Renal pelvis (tissue), 12 donors: ENCODE measurements at places on chromosomes 12 and 14.

- no peak for DNase-seq
Measured at GRCh38 chr14:75319021-75319420, 40.4 kb downstream of the FOS start.

DNA sequence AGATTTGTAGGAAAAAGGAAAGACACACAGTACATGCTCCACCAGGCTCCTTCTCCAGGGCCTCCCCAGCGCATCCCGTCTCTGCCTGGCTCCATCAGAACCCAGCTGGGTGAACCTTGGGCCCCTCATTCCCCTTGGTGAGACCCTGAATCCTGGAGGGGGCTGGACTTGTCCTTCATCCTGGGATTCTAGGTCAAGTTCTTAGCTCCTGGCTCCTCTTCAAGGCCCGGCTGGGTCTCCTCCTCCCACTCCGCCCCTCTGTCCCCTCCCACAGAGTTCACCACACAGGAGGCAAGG lies 49.2 kb downstream of the PSMA6 start:
- DNase-seq: no peak

- no peak for DNase-seq
Measured at GRCh38 chr12:112239881-112240280, 114.5 kb downstream of the TRAFD1 start.

GRCh38 chr12:114245555-114245954 lies 160.4 kb downstream of the TBX5 start:
- no peak for DNase-seq

DNA sequence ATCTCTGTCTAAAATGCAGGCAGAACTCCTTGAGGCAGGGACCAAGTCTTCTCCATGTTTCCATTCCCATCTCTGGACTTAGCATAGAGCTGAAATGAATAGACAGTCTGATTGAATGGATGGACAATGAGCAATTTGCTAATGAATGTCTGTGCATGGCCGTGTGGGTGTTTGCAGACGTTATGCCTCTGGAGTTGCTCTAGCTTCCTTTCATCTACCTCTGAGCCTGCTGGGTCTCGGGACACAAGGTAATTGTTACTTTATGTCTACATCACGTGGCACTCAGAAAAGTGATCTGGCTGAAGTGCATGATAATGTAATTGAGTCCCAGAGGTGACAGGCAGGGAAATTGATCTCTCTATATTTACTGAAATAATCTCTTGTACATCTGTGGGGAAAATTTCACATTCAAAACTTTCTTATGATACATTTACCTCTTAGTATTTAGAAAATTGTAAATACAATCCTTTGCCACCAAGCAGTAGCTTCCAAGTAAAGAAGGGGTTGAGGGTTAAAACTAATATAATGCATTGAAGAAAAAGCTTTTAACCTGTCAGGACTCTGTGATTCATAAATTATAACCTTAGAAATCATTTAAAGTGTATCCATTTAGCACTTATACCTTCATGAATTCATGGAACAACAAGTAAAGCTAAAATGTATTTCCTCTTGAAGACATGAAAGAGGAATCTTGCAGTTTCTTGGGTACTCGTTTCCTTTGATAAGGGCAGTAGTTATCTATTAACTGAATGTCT lies 424.1 kb downstream of the APAF1 start:
- DNase-seq: no peak

GRCh38 chr12:40647651-40648050 lies 44.6 kb upstream of the CNTN1 start:
- DNase-seq: no peak

DNA sequence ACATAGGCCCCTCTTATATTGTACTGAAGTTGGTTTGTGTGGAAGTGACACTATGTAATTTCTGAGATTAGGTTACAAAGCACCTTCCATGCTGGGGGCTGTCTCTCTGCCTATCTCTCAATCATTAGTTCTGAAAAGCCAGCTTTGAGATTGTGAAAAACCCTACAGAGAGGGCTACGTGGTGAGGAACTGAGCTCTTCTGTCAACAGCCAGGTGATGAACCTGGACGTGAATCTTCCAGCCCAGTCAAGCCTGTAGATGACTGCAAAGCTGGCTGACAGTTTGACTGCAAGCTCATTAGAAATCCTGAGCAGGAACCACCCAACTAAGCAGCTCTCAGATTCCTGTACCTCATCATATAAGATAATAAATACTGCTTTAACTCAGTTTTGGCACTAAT lies 36.3 kb upstream of the BBS10 start:
- no peak for DNase-seq

- DNase-seq: no peak
Measured at GRCh38 chr12:127822809-127823411, 444.1 kb upstream of the TMEM132C start.

DNA sequence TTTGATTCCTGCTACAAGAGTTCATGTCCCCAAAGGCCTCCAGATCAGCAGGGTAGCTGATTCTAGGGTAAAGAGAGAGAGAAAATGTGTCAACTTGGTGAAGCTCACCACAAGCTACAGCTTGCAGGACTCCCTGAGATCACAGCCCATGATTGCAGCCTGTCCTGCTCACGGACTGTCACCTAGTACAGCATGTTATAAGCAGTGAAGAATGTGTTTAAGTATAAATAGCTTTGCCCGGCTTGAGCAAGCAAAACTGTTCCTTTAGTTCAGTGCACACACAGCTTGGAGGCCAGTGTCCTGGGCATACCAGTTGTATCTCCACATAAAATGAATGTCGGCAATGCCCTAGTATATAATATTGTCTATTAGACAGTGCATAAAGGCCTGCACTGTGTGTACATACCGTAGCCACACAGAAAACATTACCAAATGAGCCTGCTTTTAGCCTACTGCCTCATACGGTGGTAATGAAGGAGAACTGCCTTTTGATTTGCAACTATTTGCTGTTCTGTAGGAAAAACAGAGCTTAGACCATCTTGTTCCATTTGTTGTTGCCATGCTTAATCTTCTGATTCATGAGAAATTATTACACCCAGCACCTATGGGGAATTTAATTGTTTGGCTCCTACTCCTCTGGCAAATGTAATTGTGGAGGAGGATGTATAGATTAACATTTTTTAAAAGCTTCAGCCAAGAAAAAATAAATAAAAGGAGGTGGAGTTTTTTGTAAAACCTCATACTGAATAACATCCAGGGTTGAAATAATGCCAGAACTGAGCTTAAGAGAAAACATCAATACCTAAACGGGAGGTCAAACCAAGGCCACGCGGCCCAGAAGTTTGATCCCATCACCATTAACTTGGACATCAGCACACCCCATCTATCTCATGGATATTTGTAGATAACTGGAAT lies 108.1 kb upstream of the G2E3 start:
- DNase-seq: no peak

DNA sequence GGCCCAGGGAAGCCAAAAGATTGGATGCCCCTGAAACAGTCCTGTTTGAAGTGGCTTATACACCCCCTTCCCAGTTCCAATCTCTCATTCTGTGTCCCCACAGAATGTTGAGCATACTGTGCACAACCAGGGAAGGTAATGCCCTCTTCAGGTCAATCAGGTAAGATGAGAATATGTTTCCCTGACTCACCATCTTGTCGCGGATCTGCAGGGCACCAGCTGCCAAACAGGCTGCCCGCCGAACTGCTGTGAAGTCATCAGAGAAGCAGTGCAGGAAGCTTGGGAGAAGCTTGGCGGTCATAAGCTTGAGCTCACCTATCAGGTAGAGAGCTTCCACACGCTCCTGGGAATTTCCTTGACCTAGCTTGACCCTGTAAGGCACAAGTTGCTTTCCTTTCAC lies 9.6 kb downstream of the RIOX1 start:
- DNase-seq: no peak

DNA sequence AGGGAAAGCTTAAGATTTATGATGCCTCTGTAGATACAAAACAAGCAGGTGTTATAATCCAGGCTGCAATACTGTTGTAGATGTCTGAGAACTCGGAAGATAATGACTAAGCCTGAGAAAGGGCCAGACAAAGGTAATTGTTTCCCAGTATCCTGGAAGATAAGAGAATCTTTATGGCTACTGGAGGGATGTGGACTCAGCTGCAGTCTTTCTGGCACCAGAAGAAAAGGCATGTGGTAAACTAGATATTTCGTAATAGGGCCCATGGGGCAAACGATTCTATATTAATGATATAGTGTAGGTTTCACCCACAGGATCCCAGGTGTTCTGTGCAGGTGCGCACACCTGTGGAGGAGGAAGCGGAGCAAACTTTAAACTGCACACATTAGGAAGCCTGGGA lies 9.2 kb upstream of the APOLD1 start:
- DNase-seq: no peak

DNA sequence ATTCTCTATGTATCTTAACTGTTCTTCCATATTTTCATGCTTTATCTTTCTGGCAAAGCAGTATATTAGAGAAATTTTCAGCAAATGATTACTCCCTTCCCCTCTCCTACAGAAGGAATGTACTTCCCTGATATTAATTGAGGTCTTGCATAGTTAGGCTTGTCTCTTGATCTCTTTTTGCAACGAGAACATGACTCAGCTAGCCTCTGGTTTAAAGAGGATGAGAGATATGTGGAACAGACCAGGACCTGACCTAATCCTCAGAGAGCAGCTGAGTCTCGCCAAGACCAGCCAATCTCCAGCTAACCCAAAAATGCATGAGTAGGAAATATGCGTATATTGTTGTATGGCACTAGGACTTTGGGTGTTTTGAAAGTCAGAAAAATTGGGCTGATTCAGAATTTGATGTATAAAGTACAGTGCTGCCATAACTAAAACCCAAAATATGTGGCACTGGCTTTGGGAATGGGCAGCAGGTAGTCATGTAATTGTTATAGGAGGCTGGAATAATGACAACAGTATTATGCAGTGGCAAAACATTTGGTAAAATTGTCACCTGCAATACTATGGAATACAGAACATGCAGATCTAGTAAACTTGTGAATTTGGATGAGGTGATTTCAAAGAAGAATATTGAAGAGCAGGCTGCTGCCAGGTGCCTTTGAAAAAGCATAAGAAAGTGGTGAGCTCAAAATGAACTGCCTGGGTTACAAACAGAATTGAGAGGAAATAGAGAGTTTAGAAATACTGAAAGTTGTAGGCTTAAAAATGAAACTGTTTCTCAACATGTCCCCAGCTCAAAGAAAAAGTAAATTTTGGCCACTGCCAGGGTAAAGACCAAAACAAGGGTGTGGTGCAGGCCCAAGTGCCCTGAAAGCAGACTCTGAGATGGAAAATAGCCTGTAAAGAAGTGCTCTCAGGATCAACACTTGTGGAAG lies 9.3 kb upstream of the USP15 start:
- DNase-seq: no peak

DNA sequence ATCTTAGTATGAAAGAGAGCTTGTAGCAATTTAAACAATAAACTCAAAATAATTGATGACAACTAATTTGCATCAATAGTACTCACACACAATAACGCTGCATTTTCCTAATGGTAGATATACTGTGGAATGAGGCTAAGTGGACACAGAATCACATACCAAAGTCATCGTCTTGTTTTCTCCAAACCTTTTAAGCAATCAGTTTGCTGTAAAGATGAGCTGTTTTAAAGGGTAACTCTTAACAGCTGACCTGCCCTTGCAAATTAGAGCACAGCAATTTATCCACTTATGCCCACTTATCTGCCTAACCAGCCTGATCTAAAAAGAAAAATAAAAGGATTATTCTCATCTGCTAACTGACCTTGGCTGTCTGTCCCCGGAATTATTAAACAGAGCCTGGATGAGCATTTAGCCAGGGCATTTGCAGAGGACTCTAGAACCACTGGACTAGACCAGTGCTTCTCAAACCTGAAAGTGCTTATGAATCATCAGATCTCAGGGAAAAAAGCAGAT lies 174.3 kb upstream of the BCL2L14 start:
- DNase-seq: no peak

GRCh38 chr14:102629011-102629444 lies 36.6 kb downstream of the RCOR1 start:
- DNase-seq: no peak

GRCh38 chr14:36619853-36620252 lies 37.4 kb upstream of the NKX2-8 start:
- no peak for DNase-seq

DNA sequence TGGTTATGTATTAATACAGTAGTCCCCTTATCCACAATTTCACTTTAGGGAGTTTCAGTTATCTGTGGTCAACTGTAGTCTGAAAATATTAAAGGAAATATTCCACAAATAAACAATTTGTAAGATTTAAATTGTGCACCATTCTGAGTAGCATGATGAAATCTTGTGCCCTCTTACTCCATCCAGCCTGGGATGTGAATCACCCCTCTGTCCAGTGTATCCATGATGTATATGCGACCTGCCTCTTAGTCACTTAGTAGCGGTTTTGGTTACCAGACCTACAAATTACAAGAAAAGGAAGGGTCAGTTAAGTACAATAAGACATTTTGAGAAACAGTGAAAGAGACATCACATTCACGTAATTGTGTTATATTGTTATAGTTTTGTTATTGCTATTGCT lies 39.9 kb upstream of the MDGA2 start:
- no peak for DNase-seq

DNA sequence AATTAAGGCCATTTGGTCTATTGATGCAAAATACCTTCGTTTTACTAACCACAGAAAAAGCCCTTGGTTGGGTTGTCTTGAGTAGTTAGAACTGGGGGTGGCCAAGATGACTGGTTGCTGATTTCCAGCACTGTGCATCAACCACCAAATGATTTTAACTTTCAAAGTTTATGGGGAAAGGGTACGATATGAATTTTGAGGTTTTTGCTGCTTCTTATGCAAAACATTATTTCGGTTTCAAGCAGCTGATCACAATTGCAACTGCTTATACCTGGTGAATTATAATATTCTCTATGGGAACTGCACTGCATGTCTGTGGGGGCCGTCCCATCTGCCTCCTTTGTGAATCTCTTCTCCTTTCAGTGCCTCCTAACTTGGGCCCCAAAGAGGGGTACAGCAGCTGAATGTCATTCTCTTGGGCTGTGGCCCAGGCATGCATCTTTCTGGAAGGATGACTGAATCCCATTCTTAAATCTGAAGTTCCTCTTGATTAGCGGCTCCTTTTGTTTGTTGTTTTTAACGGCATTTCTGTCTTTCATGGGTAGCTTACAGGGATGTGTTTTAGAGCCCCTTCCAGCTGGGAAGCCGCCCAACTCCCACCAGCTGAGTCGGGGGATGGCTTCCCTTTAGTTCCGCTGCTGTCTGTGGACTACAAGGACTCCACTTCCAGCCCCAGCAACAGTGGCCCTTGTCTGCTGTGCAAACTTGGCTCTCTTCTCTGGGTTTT lies 479.8 kb downstream of the ZFP36L1 start:
- no peak for DNase-seq

DNA sequence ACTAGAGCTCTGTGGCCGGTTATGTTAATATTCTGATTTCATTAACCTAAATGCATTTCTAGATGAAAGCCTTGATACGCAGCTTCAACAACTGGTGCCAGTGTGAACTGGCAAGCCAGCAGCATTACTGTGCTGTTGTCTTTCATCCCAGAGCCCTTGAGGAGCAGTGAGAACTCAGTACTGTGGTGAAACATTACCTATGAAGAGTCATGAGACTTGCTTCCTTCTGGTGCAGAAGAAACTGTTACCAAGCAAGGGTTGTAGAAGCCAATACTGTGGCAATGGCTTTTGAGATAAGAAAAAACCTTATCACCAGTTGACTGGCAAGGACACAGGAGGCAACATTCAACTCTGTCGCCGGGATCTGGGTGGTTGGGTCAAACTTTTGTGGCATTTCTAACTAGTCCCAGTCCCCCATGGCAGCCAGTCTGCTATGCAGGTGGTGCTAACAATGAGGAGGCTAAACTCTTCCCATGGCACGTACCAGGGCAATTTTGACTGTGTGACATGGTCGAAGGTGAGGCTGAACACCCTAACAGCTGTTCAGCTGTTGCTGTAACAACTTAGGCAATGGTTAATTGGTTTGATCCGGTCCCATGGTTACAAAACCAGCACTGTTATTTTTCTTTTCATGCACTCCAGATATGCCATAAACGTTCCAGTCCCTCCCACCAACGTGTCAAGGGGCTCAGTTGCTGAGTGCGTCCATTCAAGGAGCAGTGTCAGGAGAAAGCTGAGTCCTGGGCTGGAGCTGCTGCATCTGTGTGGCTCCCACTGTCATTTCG lies 12.6 kb upstream of the LGALS3 start:
- DNase-seq: no peak
